ENCODE measurements at places on chromosomes 11 and 22. TPM values are rescaled to one million over a fixed set of nuclear protein-coding genes. Genes with fewer than 3 reads are reported as not detected.

DNA sequence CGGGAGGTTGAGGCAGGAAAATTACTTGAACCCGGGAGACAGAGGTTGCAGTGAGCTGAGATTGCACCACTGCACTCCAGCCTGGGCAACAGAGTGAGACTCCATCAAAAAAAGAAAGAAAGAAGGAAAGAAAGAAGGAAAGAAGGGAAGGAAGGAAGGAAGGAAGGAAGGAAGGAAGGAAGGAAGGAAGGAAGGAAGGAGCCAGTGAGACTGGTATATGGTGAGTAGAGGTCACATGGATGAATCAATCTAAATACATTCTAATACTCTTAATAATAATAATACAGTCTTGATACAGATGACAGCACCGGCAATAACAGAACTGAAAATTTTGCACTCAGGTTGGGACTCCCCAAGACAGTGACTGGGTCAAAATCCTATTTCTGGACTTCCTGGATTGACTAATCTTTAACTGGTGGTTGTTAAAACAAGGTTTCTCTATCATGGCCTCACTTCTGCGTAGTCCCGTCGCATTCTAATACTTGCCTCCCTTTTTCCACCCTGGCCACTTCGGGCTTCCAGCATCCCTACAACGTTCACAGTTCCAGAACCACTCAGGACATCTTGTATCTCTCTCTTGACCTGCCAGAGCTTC, 53.5 kb upstream of the EIF3M start:
- DNase-seq, result no peak

DNA sequence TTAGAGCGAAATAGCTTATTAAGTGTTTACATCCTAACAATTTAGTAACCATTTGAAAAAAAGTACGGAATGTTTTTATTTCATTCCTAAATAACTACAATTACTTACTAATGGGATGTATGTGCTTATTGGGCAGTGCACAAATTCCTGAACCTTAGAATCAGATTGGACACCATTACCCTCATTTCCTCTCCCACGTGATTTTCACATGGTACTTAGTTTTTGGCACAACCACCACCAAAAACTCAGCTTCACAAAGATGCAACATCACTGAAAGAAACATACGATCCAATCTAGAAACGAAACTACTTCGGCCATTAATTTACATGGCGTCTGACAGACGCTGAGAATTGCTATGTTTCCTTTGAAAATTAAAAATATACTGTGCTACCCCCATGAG, 81.5 kb downstream of the FBXO7 start:
- DNase-seq, result no peak

Gene IL10RA
- 39.4 TPM for polyA plus RNA-seq

Gene FOSL1
- 0.59 TPM for polyA plus RNA-seq

Data from spleen (tissue), 13 donors.